Muscle of arm (tissue), 14 donors: ENCODE measurements at places on chromosomes 3 and 15.

DNA sequence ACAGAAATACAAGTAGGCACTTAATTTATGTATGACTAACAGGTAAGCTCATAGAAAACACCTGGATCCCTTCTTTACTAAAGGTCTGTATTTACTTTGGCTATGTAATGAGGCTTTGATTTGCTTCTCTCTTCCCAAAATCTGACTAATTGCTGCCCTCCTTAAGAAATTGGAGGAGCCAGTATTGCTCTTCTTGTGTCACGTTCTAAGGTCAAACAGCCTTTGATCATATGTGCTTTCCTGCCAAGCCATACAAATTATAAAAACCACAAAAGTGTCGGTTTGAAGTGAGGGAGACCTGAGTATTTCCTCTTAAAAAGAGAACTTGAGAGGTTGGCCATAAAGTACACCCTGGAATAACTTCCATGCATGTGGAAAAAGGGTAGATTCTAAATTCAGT is 112.1 kb upstream of the MB21D2 start:
- DNase-seq, result no peak

- no peak for DNase-seq
These were observed 318.8 kb upstream of the GBE1 start for GRCh38 chr3:82080261-82080660.

GRCh38 chr3:53744351-53744750 is 101.9 kb downstream of the CHDH start:
- DNase-seq, result no peak

DNA sequence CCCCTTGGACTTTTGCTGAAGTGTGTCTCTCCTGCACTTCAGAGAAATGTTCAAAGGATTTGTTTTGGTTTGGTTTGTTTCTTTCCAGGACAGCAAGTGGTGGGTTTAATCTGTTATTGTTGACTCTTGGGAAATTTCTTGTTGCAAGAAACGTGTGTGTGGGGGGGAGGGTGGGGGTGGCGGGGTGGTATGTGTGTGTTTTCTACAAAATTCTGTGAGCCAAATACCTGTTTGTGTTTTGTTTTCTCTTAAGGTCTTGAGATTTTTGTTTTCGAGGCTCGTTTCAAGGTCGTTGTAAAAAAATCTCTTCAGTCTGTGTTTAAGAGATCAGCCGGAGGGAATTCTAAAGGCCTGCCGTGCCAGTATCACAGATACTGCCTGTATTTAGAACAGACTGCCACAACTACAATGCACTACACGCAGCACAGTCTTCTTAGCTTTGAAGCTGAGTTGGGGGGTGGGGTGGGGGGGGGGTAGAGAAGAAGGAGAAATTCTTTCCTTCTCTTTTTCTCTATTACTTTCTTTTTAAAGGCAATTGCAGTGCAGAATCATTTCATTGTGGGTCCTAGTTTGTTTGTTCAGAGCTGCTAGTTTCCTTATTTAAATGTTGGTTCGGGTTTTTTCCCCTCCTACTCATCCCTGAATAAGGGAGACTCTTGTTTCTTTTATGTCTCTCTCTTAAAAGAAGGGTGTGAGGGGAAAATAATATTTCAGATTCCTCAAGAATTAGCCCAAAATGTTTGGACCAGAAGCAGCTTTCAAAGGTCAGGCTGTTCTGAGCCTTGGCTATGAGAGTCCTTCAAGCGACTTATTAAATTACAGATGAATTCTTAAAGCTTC is 1.4 kb upstream of the BCL6 start:
- DNase-seq, result no peak

GRCh38 chr3:123365450-123366143 is 83.3 kb downstream of the ADCY5 start:
- no peak for DNase-seq

DNA sequence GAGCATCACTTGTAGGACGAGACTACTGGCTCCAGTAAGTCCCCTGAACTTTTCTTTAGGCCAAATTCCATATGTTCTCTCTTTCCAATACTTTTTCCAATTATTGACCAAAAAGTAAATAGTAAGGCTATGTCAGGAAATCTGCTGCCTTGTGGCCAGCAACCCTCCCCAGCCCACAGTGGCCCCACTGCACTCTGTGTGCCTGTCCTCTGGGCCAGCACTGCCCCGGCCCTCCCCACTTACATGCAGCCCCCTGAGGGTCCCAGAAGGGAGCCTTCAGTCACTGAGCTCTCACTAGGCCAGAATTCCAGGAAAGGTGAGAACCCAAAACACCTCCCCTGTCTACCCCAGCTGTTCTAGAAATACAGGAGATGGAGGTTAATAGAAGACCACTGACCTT is 21.3 kb upstream of the ALDH1A3 start:
- DNase-seq, result no peak

DNA sequence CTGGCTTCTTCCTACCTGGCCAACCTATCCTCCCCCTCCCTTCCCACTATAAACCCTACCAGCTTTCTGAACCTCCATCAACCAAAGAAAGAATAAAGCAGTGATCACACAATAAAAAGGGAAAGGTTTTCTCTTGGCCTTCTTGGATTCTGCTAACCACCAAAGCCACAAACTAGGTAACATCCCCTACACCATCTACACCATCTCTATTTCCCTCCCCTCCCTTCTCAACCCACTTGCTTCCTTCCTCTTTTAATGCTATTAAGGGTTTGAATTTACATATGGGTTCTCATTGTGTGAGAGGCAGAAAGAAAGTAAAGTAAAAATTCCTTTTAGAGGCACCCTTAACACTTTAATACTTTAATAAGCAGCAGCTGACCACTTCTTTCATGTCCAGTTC is 25.8 kb upstream of the RSL24D1 start:
- DNase-seq, result no peak

DNA sequence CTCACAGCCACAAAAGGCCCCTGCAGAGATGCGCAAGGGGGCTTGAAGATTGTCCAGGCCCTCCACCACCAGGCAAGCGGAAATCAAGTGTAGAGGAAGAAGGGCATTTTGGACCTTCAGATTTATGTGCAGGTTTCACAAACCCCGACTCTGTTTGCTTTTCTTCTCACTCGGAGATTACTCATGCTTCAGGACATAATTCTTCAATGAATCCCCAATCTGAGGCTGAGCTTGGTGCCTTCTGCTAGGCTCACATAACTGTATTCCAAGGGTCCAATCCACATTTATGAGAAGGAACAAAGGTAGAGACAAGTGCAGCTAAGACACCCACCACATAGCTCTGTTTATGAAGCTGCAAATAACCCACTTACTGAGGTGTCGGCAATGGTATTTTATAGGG is 50.6 kb upstream of the NMNAT3 start:
- DNase-seq, result no peak

DNA sequence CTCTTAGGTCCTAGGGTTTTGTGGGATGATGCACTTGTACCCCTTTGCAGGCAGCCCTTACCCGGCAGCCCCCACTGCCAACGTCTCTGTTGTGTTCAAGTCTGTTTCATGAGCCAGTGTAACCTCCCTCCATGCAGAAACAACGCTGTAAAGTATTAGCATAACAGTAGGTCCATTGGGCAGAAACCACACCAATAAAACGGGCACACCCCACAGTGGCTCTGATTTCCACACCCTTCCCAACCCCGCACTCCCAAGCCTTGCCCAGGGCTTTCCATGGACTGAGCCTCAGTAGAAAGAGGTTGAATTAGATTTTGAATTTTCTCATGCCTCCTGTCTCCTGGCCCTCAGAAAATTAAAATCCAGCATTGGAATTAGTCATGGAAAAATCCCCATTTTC is 124.5 kb downstream of the CACNA1D start:
- no peak for DNase-seq

DNA sequence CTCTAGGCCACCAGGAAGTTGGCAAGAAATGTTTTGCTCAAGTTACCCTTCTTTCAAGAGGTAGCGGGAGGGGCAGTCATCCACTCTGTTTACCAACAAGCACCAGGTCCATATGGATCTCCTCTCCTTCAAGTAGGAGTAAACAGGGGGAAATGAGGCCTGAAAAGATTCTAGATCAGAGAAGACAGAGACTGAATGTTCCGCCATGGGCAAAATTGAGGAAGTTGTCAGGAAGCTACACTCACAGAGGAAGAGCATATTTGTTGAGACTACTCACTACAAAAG is 81.6 kb downstream of the KLF15 start:
- DNase-seq, result no peak

DNA sequence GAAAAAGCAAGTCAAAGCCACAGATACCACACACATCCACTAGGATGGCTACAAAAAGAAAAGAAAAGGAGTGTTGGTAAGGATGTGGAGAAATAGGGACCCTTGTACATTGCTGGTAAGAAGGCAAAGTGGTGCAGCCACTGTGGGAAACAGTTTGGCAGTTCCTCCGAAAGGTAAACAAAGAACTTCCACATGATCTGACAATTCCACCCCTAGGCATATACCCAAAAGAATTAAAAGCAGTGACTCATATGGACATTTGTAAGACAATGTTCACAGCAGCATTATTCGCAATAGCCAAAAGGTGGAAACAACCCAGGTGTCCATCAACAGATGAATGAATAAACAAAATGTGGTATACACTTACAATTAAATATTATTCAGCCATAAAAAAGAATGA is 22.2 kb upstream of the GMPPB start:
- no peak for DNase-seq

GRCh38 chr3:197404754-197405153 is 106.3 kb upstream of the DLG1 start:
- no peak for DNase-seq

DNA sequence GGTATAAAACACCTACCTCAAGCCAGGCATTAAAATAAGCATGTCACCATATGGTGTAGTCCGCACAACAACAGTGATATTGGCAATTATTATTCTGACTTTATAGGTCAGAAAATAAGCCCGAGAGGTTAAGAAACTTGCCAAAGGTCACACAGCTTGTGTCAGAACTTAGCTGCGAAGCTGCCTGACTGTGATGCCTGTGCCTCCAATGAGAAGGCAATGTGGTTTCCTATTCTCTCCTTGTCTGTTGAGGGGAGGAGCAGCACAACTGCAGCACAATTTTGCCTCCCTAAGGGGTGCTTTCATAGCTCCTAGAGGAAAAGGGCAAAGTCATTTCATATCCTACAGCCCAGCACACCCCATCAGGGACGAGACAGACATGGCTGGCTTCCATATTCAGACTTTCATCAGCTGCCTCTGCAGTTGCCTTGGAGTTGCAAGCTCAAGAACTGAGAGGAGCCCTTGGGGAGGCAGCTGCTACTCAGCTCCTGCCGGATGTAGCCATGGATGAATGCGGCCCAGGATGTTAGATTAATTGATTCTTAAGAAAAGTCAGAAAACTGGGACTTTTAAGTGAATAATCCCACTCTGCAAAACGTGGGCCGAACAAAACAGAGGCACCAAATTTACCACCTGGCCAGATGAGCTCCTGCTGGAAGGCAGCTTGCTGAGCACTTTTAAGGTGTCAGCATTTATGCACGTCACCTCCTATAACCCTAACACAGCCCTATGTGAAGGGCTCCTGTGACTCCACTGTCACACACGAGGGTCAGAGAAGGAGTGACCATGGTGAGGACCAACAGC is 38.5 kb downstream of the MYO5C start:
- peak; percentile 25 for DNase-seq

DNA sequence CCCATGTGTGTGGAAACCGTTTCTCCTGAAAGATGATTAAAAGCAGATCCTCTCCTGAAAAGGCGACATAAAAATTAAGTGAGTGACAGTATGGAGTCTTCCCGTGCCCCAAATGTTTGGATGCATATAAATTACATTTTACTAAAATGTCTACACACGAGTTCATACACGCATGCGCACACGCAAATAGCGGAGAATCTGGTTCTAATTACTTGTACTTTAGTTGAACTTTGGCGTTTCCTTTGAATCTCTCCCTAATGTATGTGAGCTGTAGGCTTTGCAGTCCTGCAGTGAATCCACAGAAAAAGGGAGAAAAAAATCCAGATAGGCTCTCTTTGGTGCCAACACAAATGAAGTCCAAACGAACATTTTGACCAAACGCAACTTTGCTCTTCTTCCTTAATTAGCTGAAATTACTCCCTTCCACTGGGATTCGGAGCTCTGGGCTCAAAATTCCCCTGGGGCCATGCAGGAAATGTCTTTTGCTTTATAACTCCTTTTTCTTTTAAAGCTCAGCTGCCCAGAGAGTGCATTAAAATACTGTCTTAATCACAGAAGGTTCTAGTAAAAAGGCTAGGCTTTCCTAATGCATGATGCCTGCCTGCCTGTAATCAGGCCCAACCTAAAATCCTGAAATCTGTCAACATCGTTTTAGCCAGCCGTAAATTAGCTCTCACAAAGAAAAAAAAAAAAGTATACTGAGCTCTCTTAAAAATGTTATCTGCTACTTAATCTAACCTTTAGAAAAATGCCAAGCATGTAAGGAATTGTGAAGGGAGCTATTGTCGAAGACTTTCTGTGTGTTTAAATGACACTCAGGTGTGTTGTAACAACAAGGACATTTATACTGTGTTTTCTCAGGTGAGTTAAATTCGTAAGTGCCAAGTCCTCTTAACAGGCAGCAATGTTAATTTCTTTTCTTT is 26.2 kb downstream of the RARB start:
- DNase-seq, result peak; percentile 87

- DNase-seq, result no peak
These were observed 133.6 kb upstream of the RASGRP1 start for GRCh38 chr15:38698254-38698653.

GRCh38 chr15:41773332-41773728 is 954 bp upstream of the MAPKBP1 start:
- no peak for DNase-seq

- DNase-seq, result no peak
These were observed 25.8 kb upstream of the TGM5 start for GRCh38 chr15:43292375-43293078.

DNA sequence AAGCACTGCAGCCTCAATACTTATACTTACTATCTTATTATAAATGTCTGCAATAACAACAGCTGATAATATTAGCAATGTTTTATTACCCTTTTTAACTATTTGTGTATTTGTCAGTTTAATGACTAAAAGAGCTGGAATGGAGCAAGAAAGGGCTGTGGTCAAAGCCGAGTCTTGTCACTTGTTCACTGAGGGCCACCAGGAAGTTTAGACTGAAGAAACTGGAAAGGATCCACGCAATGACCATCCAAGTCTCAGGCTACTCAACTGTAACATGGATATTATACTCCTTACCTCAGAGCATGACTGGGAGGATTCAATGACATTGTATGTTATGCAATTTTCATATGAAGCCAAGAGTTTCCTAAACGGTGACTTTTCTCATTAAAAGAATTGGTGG is 90.4 kb downstream of the TJP1 start:
- DNase-seq, result no peak

DNA sequence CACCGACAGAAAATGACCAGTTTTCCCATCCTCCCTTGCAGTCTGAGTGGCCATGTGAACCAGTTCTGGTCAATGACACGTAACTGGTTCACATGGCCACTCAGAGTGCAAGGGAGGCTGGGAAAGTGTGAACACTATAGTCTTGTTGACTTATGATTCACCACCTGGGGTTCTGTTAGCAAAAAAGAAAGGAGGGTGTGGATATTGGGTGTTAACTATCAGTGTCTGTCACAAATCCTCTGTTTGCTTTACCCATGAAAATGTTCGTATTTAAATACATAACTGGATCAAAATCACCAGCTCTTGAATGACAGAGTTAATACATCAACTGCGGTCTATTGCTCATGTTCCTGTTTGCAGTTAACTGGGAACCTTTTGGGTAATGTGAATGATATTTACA is 92.3 kb downstream of the ADAMTSL3 start:
- no peak for DNase-seq

GRCh38 chr15:91445695-91446228 is 345.7 kb downstream of the SV2B start:
- no peak for DNase-seq
